Activated CD4-positive, alpha-beta T cell treated with anti-CD3 and anti-CD28 coated beads, Interleukin-2, amount 50 U/mL, for 24 hours (primary cell): ENCODE measurements at places on chromosomes 6 and 20.

DNA sequence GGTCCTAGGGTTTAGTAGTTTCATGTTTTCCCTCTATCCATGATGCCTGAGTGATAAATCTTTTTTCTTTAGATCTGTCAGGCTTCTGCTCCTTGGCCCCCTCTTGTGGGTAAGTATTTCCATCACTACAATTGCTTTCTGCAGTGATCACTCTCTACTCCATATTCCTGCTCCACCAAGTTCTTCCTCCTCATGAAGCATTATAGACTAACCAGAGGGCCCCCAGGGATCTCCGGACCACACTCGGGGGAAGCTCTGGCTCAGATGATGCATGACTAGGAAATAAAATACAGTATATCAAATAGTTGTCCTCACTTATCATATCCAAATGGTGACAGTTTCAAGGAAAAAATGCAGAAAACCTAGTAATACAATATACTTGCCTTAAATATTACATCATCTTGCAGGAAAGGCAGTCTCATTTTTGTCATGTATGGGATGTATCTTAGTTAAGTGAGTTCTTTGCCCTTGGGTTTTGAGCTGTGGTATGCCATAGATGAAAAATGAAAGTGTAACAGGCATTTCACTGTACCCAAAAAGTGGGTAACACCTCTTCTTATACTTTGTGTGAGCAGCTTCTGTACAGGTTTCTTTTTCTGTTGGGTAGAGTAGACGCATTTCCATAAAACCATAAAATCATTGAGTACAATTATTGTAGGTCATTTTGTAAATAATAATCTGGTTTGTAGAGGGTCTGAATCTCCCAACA, 200.9 kb upstream of the EYA4 start:
- no peak for DNase-seq

GRCh38 chr6:116429111-116429510, 32.1 kb upstream of the CALHM6 start:
- DNase-seq = no peak

- no peak for DNase-seq
These were observed 91.7 kb downstream of the COL19A1 start for GRCh38 chr6:69957985-69958559.

GRCh38 chr6:147774856-147775255, 266.4 kb downstream of the SAMD5 start:
- no peak for DNase-seq

GRCh38 chr20:44533928-44534327, 12.1 kb upstream of the SERINC3 start:
- DNase-seq = no peak

DNA sequence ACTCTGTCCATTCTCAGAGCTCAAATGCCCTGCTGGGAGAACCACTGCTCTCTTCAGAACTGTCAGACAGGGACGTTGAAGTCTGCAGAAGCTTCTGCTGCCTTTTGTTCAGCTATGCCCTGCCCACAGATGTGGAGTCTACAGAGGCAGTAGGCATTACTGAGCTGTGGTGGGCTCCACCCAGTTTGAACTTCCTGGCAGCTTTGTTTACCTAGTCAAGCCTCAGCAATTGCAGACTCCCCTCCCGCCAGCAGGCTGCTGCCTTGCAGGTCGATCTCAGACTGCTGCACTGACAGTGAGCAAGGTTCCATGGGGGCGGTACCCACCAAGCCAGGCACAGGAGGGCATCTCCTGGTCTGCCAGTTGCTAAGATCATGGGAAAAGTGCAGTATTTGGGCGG, 21.8 kb upstream of the UFL1 start:
- no peak for DNase-seq

DNA sequence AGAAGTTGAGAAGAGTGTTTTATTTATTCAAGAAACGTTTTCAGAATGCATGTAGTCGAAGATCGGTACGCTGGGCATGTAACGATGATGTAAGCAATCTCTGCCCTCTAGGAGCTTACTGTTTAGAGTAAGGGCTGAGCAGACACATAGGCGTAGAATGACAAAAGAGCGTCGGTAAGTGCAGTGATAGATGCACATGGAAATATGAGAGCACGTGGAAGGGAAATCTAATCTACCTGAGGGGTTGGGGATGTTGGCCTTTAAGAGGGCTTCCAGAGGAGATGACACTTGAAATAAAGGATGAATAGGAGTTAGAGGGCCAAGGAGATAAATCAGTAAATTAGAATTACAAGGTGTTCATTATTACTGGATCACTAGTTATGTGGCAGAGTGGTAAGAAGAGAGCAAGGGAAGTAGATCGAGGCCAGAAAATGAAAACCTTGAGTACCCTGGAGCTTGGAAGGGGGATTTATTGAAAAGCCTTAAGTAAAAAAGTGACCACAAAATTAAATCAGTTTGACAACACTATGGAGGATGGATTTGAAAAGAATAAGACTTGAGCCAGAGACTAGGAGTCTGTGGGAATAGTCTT, 782 bp downstream of the TRMT11 start:
- DNase-seq = no peak

DNA sequence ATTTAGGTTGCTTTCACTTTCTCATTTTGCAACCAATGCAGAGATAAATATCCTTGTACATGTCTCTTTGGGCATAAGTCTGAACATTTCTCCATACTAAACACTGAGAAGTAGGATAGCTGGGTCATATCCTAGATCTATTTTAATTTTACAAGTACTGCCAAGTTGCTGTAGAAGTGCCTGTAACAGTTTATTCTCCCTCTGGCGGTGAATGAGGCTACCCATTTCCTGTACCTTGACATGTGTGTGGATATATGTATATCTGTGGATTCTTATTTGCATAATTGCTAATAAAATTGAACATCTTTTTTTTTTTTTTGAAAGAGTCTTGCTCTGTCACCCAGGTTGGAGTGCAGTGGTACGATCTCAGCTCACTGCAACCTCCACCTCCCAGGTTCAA, 48.0 kb upstream of the PNRC1 start:
- no peak for DNase-seq

DNA sequence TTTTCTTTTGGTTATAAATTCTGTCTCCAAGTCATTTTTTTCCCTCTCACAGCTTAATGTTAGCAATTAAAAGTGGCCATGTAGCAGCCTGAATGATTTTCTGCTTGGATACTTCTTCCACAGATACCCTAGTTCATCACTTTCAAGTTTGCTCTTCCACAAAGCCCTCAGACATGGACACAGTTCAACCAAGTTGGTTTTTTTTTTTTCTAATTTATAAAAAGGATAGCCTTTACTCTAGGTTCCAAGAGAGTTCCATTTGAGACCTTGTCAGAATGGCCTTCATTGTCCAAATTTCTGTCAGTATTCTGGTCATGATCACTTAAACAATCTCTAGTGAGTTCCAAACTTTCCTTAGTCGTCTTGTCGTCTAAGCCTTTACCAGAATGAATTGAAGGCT, 40.0 kb downstream of the RSPH3 start:
- DNase-seq = no peak

- DNase-seq = no peak
These were observed 14.2 kb downstream of the PAX1 start for GRCh38 chr20:21719592-21720214.

- DNase-seq = no peak
These were observed 294.2 kb upstream of the JARID2 start for GRCh38 chr6:14951704-14952103.

- DNase-seq = no peak
These were observed 80.5 kb downstream of the PRSS35 start for GRCh38 chr6:83592770-83593394.

- no peak for DNase-seq
These were observed 100.3 kb upstream of the TNFAIP3 start for GRCh38 chr6:137766596-137767370.

DNA sequence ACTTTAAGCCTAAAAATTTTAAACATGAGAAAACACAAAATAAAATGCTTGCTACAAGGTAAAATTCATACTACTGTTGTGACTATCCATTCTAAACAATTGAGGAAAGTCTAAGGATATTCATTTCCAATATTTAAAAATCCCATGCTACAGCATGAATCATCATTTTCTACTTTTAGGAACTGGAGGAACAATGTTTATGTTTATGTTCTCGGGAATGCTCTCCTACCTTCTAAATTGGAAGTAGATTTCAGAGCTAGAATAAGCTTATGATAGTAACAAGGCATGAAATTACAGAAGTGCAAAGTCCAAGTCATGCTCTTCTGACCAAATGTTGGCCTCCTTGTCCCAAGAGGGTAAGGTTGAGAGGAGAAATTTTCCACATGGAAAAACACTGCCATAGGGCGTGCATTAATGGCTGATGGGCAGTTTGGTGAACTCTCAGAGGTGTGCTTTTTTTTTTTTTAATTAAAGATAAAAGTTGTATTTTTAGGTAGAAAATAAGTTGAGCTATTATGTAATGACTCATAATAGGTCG, 6.0 kb upstream of the MYLK4 start:
- no peak for DNase-seq

GRCh38 chr6:88174906-88175305, 8.8 kb upstream of the CNR1 start:
- DNase-seq = no peak

- DNase-seq = no peak
These were observed 27.0 kb downstream of the RPRD1B start for GRCh38 chr20:38060536-38060935.

DNA sequence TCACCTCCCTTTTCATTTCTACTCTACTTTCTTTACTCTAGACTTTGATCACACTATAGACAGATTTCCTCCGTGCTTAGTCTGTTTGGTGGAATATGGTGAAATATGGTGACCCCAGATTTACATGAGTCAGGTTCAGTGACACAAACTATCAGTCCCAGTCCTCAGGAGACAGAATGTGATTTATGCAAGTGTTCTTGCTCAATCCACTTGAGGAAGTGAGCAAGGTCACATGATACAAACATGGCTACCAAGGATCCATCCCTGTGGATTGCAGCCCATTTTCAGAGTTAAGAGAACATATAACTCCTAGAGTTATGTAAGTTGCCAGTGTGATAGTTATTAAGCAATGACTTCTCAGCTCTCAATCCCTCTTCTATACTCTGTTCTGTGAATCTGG, 23.7 kb upstream of the TSHZ2 start:
- no peak for DNase-seq

- no peak for DNase-seq
These were observed 6.8 kb upstream of the PI16 start for GRCh38 chr6:36947570-36948351.

DNA sequence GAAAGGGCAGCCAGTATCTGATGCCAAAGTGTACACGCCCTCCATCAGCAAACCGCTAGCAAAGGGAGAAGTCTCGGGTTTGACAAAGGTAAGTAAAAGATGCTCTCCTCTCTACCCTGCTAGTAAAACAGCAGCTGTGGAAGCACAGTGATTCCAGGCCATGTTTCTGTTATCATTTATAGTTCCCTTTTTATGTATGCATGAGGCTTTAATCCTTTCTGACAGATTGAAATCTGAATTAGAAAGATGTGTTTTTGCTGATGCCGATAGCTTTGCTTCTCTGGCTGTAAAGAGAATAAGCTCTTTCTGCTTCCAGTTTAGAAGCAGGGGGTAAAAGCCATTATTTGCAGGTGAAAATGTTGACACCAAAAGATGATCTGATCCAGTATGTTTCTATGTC, 392.4 kb upstream of the SOX4 start:
- DNase-seq = no peak

DNA sequence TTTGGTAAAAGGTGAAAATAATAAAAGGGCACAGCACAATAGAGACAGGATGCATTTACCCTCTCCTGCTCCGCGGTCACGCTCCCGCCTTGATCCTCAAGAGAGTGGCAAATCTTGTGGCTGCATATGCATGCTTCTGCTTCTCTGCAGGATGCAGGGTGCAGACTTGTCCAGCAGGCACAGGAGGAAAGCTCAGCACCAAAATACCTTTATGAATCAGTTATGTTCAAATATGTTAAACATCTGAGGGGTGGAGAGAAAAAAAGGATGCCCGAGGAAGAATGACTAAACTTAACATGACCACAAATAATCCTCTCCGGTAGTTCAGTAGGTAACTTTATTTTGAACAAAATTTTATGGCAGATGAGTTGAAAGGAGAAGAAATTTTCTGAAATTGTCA, 366.1 kb upstream of the SOX4 start:
- DNase-seq = no peak

- no peak for DNase-seq
These were observed 183.2 kb downstream of the CARMIL1 start for GRCh38 chr6:25462235-25462897.

GRCh38 chr6:81734500-81735150, 17.9 kb downstream of the TENT5A start:
- DNase-seq = no peak

GRCh38 chr6:21609881-21610329, 16.4 kb downstream of the SOX4 start:
- no peak for DNase-seq

DNA sequence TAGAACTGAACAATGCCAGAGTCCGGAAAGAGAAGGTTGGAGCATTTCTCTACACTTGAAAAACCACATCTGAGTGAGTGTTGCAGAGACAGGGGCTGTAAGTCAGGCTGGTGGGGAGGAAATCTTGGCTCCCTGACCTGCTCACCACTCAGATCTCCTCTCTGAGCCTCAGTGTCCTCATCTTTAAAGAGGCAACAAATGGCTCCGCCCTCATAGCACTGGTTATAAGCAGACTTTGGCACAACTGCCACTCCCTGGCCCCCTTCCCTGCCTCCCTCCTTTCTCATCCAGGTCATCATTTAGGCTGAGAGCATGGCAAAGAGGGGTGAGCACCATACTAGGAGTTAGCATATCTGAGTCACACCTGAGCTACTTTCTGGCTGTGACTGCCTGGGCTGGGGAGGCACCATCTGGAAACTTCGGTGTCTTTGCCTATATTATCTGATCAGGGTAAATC, 10.6 kb downstream of the SIRPG start:
- DNase-seq = no peak

DNA sequence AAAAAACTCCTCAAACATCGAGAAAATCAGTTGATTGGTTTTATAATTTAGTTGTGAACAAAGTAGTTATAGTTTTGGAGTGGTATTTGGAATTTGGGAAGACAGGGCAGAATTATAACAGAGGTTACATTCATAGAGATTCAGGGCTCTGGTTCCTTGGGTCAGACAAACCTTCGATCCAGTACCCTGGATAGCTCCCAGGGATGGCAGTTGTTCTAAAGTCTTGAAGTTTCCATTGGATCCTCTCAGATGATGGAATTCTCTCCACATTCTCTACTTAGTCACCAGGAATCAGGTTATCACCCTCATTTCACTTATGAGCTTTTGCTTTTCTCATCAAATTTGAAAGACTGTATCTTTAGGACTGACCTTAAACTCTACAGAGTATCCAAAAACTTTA, 285.1 kb downstream of the CENPW start:
- DNase-seq = no peak

GRCh38 chr6:71011871-71012371, 55.1 kb upstream of the B3GAT2 start:
- no peak for DNase-seq

- DNase-seq = no peak
These were observed 748 bp upstream of the ZNF292 start for GRCh38 chr6:87154641-87154992.

- peak; percentile 30 for DNase-seq
These were observed 60.2 kb downstream of the GCLC start for GRCh38 chr6:53484476-53485280.

- no peak for DNase-seq
These were observed 118.9 kb downstream of the SAMD5 start for GRCh38 chr6:147627411-147627810.
